Cardiac muscle cell (in vitro differentiated cells and primary cell): ENCODE measurements at places on chromosomes 12 and 14. TPM values are rescaled to one million over a fixed set of nuclear protein-coding genes. Genes with fewer than 3 reads are reported as not detected.

SYT1 gene
- 0.63 and 0.66 TPM in 2 replicates for total RNA-seq

SPX gene
- 1.5 and 3.0 TPM in 2 replicates for total RNA-seq

TMEM52B gene
- not detected in 2 replicates for total RNA-seq

MYH6 gene
- 4,520 and 8,484 TPM in 2 replicates for total RNA-seq

SLCO1B1 gene
- total RNA-seq = not detected in 2 replicates

OR4K17 gene
- not detected in 2 replicates for total RNA-seq

- DNase-seq = no peak
- peak overlapping the region; percentile 97 for H3K27ac ChIP-seq
- H3K4me3 ChIP-seq = peak overlapping the region; percentile 41
- no peaks in the 10 kb centered on the region for H3K27me3 ChIP-seq
Measured at GRCh38 chr12:4320497-4320852, 538 bp upstream of the TIGAR start.

DNA sequence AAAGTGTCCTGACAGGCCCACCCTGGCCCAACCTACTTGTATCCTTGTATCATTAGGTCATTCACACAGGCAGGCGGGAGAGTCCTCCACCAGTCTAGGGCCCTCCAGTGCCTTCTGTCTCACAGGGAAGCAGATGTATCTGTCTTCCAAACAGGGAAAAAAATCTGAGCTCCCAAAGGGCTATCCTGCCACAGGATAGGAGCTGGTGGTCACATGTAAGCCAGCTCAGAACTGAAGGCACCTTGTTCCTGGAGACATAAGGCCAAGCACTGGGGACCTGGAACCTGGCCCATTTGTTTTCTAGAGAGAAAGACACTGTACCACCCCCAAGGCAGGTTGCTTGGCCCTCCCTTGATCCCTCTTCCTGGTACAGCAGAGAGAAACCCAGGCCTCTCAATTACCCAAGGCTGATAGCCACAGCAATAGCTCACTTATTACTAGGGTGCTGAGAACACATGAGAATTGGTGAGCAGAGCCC, 19.4 kb upstream of the PLEKHH1 start:
- H3K36me3 ChIP-seq = no peaks in the 10 kb centered on the region
- no peak overlapping the region for H3K27ac ChIP-seq
- no peak overlapping the region for H3K4me3 ChIP-seq
- DNase-seq = no peak
- peaks cover 60% of the 10 kb centered on the region for H3K27me3 ChIP-seq

- no peak overlapping the region for H3K4me3 ChIP-seq
- DNase-seq = no peak
- H3K36me3 ChIP-seq = no peaks in the 10 kb centered on the region
- H3K27me3 ChIP-seq = no peaks in the 10 kb centered on the region
Measured at GRCh38 chr12:109743076-109743910, 29.7 kb downstream of the FAM222A start.

DNA sequence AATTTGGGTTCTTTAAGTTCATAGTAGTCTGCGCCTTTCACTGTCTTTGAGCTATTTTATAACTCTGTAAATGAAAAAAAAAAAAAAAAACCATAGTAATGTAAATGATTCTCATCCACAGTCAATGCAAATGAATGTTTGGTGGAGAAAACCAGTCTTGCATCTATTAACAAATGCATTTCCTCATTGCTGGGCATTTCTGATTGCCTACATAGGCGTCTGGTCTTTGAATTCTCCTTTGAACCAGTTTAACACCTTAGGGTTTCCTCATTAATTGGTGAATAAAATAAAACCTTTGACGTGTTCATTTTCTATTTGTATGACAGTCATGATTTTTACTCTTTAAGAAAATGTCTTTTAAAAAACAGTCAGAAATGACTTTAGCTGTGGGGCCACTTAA, 114.8 kb downstream of the C12orf75 start:
- no peak for DNase-seq
- H3K4me1 ChIP-seq = peaks cover 19% of the 10 kb centered on the region
- H3K27me3 ChIP-seq = no peaks in the 10 kb centered on the region
- peak overlapping the region; percentile 0 for H3K27ac ChIP-seq
- no peak overlapping the region for H3K4me3 ChIP-seq

- H3K4me3 ChIP-seq = no peak overlapping the region
- H3K4me1 ChIP-seq = no peaks in the 10 kb centered on the region
- no peaks in the 10 kb centered on the region for H3K27me3 ChIP-seq
- no peaks in the 10 kb centered on the region for H3K36me3 ChIP-seq
- no peak overlapping the region for H3K27ac ChIP-seq
Measured at GRCh38 chr12:104416136-104416535, 40.6 kb upstream of the CHST11 start.

- H3K27ac ChIP-seq = peak overlapping the region; percentile 82
- DNase-seq = peak; percentile 55
- no peaks in the 10 kb centered on the region for H3K27me3 ChIP-seq
- no peak overlapping the region for H3K4me3 ChIP-seq
- peaks cover 25% of the 10 kb centered on the region for H3K4me1 ChIP-seq
- H3K36me3 ChIP-seq = no peaks in the 10 kb centered on the region
Measured at GRCh38 chr12:75913502-75914351, 117.8 kb downstream of the PHLDA1 start.

GRCh38 chr12:51369581-51369980, 21.6 kb downstream of the GALNT6 start:
- no peaks in the 10 kb centered on the region for H3K36me3 ChIP-seq
- DNase-seq = no peak
- H3K27ac ChIP-seq = no peak overlapping the region
- peaks cover 8% of the 10 kb centered on the region for H3K4me1 ChIP-seq

DNA sequence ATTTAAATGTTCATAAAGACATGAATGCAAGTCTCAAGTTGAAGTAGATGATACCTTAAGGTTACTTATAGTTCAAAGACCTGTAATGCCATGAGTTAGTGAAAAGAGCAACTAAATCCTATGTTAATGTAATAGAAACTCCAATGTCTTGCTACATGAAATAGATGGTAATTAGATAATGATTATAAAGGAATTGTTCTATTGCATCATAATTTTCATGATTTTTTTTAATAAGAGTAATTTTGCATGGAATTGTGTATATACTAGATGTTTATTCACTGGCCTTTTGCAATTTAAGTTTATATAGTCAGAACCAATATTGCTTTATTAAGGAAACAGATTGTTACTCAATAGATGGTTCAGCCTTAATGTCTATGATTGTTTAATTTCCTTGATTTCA, 115.5 kb upstream of the SYT10 start:
- no peaks in the 10 kb centered on the region for H3K36me3 ChIP-seq
- H3K4me3 ChIP-seq = no peak overlapping the region
- DNase-seq = no peak
- no peak overlapping the region for H3K27ac ChIP-seq
- H3K4me1 ChIP-seq = no peaks in the 10 kb centered on the region

GRCh38 chr14:37063467-37064240, 108.8 kb downstream of the SLC25A21 start:
- no peaks in the 10 kb centered on the region for H3K27me3 ChIP-seq
- DNase-seq = no peak
- H3K36me3 ChIP-seq = no peaks in the 10 kb centered on the region
- no peak overlapping the region for H3K4me3 ChIP-seq

GRCh38 chr14:81516986-81517797, 16.5 kb downstream of the SEL1L start:
- H3K27me3 ChIP-seq = no peaks in the 10 kb centered on the region
- H3K4me3 ChIP-seq = no peak overlapping the region
- H3K4me1 ChIP-seq = peaks cover 8% of the 10 kb centered on the region
- H3K36me3 ChIP-seq = no peaks in the 10 kb centered on the region
- H3K27ac ChIP-seq = no peak overlapping the region

GRCh38 chr12:85275374-85275773, 4.6 kb upstream of the ALX1 start:
- no peak overlapping the region for H3K27ac ChIP-seq
- no peak for DNase-seq
- H3K4me1 ChIP-seq = no peaks in the 10 kb centered on the region
- no peaks in the 10 kb centered on the region for H3K36me3 ChIP-seq

DNA sequence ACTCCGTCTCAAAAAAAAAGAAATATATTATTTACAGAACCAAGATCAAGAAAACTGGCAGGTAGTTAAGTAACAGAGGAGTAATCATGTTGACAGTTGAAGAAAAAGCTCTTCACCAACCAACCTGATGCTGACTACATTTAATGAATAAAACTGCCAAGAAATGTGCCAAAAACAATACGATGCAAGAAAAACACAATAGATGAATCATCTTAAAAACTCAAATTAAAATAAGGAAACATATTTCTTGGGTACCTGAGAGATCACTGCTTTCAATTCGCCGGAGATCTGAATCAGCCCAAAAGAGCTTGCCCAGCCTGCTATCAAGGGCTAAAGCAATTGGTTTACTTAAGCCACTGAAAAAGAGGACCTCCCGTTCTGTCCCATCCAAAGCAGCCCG, 76.4 kb downstream of the BCL2L14 start:
- no peak overlapping the region for H3K4me3 ChIP-seq
- H3K27me3 ChIP-seq = no peaks in the 10 kb centered on the region
- H3K36me3 ChIP-seq = peaks cover 33% of the 10 kb centered on the region

DNA sequence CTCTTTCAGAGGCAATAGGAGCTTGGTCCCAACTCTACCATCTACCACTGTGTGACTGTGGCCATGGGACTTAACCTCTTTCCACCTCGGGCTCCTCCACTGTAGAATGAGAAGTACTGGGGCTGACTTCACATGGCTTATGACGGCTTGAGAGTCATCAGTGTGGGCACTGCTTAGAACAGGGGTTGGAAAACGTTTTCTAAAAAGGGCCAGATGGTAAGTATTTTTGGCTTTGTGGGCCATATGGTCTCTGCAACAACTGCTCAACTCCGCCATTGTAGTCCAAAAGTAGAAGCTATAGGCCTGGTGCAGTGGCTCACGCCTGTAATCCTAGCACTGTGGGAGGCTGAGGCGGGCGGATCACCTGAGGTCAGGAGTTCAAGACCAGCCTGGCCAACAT, 69.2 kb upstream of the LTA4H start:
- no peaks in the 10 kb centered on the region for H3K36me3 ChIP-seq
- H3K4me1 ChIP-seq = no peaks in the 10 kb centered on the region
- H3K27ac ChIP-seq = no peak overlapping the region
- no peak for DNase-seq

- H3K36me3 ChIP-seq = no peaks in the 10 kb centered on the region
- H3K4me3 ChIP-seq = no peak overlapping the region
- H3K27ac ChIP-seq = no peak overlapping the region
- DNase-seq = no peak
Measured at GRCh38 chr14:42407153-42407552, 800.5 kb downstream of the LRFN5 start.

DNA sequence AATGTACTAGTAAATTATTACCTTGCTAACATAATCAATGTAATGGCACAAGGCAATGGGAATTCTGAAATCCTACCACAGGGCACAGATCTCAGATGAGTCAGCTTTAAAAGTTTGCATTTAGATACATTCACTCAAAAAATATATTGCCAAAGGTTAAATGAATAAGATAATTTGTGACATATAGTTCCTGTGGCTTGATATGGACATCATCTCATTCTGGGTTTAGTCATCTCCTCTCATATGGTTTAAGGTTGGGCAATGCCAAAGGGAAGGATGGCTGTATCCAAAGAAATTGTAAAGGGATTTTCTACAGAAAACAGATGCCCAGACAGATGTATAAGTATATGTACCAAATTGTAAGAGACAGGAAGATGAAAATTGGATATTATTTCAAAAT, 1065.0 kb downstream of the LRFN5 start:
- H3K27me3 ChIP-seq = no peaks in the 10 kb centered on the region
- no peak overlapping the region for H3K4me3 ChIP-seq
- peaks cover 4% of the 10 kb centered on the region for H3K4me1 ChIP-seq
- H3K36me3 ChIP-seq = no peaks in the 10 kb centered on the region
- H3K27ac ChIP-seq = no peak overlapping the region

DNA sequence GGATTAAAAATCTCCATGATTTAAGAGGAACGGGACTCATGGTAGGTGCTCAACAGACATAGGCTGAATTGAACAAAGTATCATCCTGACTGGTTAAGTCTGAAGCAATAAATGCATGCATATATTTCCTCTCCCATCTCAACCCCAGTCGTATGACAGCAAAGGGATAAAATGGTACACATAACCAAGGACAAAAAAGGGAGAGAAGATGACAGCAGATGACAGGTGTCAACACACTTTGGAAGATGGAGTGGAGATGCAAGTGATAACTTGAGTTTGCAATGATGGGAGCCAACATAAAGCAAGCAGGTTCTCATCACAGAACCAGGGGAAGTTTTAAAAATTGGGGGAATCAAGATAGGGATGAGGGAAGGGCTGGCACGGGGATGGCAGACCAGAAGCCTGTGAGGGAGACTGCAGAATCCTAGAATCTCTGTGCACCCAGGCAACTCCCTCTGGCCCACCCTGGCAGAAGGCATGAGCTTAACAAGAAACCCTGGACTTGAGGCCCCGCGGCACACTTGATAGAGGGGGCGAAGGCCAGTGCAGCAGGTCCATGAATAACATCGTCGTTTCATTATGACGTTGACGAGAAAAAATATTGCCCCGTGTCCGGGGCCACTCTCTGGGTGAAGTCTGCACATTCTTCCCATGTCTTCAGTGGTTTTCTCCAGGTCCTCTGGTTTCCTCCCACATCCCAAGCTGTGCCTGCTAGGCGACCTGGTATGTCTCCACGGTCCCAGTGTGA, 5.0 kb downstream of the C1RL start:
- H3K4me3 ChIP-seq = no peak overlapping the region
- no peak overlapping the region for H3K27ac ChIP-seq
- peaks cover 12% of the 10 kb centered on the region for H3K4me1 ChIP-seq
- no peaks in the 10 kb centered on the region for H3K36me3 ChIP-seq
